ENCODE measurements at places on chromosomes 7 and 10. TPM values are rescaled to one million over a fixed set of nuclear protein-coding genes. Genes with fewer than 3 reads are reported as not detected.

CYP2C19 gene
- not detected for total RNA-seq

ADAM22 gene
- 17.9 TPM for total RNA-seq

DNA sequence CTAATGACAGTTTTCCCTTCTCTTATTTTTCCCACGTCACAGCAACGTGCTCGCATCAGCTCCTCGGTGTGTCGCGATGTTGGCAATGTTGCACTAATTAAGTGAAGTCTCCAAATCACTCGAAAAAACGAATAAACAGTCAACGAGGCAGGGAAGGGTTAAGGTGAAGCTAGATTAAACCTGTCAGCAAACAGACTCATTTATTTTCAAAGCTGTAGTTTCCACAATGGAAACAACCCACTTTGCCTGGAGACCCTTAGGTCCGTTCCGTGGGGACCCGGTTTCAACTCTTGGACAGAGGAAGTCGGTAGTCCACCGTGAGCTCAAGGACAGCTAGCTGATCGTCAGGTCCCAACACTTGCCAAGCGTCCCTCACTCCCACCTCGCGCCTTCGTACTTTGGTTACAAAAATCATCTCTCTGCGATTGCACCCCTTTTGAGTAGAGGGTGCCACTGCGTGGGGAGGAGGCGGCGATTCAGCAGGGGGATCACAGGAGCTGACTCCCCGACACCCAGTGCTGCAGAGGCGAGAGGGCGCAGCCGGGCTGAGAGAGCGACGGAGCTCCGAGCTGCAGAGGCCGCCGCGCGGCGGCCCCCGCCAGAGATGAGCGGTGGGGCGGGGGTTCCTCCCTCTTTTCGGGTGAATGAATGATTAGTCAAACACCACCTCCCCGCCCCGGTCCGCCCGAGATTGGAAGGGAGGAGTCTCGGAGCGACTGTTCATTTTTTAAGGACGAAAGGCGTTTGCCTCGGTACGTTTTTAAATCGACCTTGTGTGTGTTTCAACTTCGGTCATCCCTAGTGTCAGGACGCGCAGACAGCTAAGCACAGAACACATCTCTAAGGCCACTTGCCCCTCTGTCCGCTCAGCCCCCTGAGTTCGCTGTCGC is 1.3 kb upstream of the BMPER start:
- peaks cover 11% of the 10 kb centered on the region for H3K27me3 ChIP-seq
- H3K27ac ChIP-seq, result no peak overlapping the region
- no peaks in the 10 kb centered on the region for H3K36me3 ChIP-seq
- H3K4me1 ChIP-seq, result peaks cover 9% of the 10 kb centered on the region
- H3K4me3 ChIP-seq, result peak overlapping the region; percentile 68

GRCh38 chr7:133484086-133484485 is 231.2 kb downstream of the EXOC4 start:
- H3K4me3 ChIP-seq, result no peak overlapping the region
- no peaks in the 10 kb centered on the region for H3K4me1 ChIP-seq
- no peak overlapping the region for H3K27ac ChIP-seq
- no peak for DNase-seq

DNA sequence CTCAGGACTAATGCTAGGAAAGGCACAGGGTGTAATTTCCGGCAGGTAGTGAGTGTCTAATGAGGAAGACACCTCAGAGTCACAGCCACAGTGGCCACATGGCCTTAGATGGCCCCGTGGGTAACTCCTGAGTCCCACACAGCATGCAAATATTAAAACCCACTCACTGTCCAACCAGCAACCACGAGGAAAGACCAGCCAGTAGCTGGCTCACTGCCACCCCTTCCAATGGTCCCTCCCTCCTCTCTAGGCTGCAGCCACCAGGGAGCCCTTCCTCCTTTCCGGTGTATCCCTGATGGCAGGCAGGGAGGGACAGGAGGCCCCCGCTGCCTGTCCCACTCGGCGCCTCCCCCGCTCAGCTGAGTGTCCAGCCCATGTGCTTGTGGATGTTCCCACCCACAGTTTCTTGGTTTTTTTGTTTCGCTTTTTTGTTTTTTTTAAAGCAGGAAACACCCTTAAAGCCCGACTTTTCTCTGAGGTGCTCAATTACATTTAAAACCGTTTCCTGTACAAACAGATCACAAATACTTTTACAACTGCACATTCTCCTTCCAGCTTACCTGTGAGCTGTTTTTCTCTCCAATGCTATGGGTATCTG is 9.2 kb downstream of the BNIP3 start:
- no peaks in the 10 kb centered on the region for H3K27me3 ChIP-seq
- H3K4me1 ChIP-seq, result no peaks in the 10 kb centered on the region
- no peak overlapping the region for H3K27ac ChIP-seq
- H3K4me3 ChIP-seq, result no peak overlapping the region
- DNase-seq, result no peak

DNA sequence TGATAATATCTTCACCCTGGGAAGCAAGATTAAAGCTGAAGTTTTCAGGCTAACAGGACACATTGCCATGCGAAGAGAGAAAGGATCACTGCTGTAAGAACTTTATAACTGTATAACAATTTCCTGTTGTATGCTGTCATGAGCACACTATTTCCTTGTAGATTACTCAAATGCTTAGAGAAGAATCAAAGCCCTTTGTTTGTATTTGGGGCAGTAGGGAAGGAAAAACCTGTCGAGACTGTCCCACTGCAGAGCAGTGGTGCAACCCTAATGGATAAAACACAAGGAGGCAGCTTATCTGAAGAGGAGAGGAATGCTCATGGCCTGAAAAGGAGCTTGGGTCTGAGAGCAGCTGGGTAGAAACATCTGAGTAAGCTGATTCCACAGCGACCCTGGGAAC is 327.7 kb upstream of the NPSR1 start:
- H3K4me3 ChIP-seq, result no peak overlapping the region
- no peaks in the 10 kb centered on the region for H3K36me3 ChIP-seq
- DNase-seq, result no peak
- H3K4me1 ChIP-seq, result no peaks in the 10 kb centered on the region

- no peak for DNase-seq
- H3K27me3 ChIP-seq, result no peaks in the 10 kb centered on the region
- no peaks in the 10 kb centered on the region for H3K36me3 ChIP-seq
- H3K4me1 ChIP-seq, result no peaks in the 10 kb centered on the region
Observed at GRCh38 chr7:80432166-80432565, 79.7 kb downstream of the GNAT3 start.

DNA sequence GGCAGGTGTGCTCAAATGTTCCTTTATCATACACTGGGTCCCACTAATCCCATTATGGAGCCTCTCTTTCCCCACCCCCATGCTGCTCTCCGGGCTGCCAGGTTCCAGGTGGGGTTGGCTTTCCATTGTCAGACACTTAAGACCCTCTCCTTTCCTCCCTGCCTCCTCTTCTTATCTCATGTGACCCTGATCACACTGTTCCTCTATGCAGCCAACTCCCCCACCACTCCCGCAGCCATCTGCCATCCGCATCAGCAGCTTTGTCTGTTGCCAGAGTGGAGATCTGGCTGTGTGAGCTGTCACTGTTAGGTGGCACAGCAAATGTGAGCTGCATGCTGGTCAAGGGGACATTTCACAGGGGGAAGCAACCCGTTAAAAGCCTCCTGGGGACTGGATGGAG is 391.4 kb downstream of the TNS3 start:
- no peak for DNase-seq
- H3K4me1 ChIP-seq, result no peaks in the 10 kb centered on the region
- no peak overlapping the region for H3K27ac ChIP-seq
- no peaks in the 10 kb centered on the region for H3K36me3 ChIP-seq
- H3K4me3 ChIP-seq, result no peak overlapping the region

- no peaks in the 10 kb centered on the region for H3K27me3 ChIP-seq
- DNase-seq, result no peak
- no peak overlapping the region for H3K27ac ChIP-seq
- no peaks in the 10 kb centered on the region for H3K4me1 ChIP-seq
Observed at GRCh38 chr10:78250313-78251015, 216.8 kb downstream of the RPS24 start.

Measured in H1 (cell line).